ENCODE measurements at places on chromosomes 7 and 10. TPM values are rescaled to one million over a fixed set of nuclear protein-coding genes. Genes with fewer than 3 reads are reported as not detected.

Gene SEMA3E
- polyA plus RNA-seq = 0.15 TPM

Gene FAM25A
- polyA plus RNA-seq = not detected

Gene BAMBI
- polyA plus RNA-seq = 21.1 TPM

Gene TMEM26
- 1.6 TPM for polyA plus RNA-seq

Gene GPC2
- polyA plus RNA-seq = 0.73 TPM

Gene OR2F1
- polyA plus RNA-seq = not detected

Data from kidney (tissue), 22 donors.